ENCODE measurements at places on chromosomes 3 and 15.

DNA sequence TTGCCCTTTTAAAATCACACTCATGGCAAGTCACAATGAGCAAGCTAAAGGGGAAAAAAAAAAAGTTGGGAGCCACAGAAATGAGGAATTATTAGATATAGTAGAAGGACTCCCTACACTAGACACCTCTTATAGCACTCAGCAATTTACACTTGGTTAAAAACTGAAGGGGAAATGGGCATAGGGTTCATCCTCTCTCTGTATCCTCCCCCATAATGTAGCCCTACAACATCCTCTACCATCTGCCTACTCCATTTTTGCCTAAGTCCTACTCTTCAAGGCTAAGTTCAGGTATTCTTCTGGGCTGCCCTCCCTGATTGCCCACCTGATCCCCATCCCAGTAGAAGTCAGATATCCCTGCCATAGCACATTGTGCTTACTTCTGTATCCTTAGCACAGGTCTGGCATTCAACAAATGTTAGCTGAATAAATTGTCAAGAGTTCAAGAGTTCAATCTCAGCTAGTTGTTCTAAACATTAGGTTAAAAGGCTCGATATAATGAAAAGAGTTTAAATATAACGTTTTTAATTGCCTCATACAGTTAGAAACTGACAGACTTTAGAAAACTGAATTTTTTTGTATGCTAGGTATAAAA is 14.5 kb downstream of the SETD2 start:
- no peak for DNase-seq

GRCh38 chr15:91480426-91480825 is 373.1 kb upstream of the SLCO3A1 start:
- no peak for DNase-seq

DNA sequence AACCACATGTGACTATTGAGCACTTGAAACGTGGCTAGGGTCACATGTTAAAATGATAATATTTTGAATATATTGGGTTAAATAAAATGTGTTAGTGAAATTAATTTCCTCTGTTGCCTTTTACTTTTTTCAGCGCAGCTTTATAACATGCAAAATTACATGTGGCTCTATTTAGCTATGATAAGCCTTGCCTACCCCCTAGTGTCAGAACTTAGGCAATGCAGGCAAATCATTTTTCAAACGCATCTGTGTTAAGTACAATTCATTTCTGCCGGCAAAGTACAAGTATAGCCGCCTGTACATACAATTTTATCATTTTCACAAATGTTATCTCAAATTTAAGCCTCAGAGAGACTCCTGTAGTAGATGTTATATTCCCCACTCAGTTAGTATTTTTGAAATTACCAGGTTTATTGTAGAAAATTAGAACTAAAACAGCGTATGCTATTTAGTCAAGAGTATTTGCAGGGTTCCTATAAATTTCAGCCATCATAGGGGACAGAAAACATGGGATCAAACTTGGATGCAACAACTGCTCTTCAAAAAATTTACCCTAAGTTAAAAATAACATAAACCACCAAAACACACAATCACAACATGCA is 56.1 kb downstream of the TAFA4 start:
- DNase-seq, result peak; percentile 78

- DNase-seq, result no peak
Measured at GRCh38 chr3:177890359-177890683, 645.9 kb upstream of the KCNMB2 start.

- DNase-seq, result peak; percentile 77
Measured at GRCh38 chr3:137792626-137793271, 28.6 kb downstream of the SOX14 start.

GRCh38 chr15:70171256-70171886 is 73.7 kb upstream of the TLE3 start:
- DNase-seq, result no peak

DNA sequence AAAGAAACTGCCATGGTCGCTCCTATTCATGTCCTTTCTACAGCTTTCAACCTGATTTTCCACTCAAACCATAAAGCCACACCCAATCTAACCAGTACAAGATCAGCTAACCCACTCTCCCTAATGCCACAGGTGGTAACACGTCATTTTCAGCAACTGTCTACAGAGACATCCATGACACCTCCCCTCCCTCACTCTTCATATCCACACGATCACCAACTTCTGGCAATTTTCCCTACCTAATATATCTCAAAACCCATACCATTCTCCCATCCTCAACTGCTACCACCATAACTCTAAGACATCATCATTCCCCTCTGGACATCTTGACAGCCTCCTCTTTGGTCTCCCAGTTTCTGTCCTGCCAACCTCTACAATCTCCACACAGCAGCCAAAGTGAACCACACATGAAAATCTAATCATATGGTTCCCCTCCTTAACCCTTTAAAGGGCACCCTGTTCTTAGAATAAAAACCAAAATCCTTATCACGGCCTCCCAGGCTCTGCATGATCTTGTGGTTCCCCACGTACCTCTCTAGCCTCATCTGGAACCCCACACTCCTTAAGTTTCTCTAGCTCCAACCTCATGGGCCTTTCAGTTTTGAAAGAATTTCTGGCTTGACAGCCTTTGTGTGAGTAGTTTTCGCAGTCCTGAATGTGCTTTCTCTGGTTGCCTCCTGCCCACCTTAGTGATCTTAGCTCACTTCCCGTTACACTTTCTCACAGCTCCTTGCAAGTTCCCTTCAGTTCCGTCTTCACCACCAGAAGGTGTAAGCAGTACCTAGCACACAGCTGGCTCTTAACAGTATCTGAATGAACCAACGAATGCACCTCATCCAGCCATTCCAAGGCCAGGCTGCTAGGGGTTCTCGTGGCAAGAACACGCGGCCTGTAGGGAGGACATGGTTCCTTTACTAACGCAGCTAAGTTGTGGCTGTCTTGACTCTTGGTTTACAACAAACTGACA is 33.4 kb downstream of the SPINK8 start:
- DNase-seq, result no peak

DNA sequence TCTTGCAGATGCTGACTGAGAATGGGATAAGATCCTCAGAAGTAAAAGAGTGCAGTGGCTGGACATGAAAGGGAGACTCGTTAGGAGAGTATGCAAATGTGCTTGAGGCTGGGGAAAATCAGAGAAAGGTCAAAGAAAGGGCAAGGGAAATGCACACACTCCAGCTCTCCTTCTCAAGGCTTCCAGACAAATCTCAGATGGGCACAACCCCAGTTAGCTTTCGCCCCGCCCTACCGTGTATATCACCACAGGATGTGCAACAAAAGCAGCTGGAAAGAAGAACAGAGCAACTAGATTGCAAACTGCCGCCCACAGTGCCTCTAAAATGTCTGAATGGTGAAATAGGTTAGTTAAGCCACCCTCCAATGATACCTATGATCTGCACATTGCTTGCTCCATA is 63.9 kb downstream of the CERS3 start:
- DNase-seq, result no peak

- DNase-seq, result no peak
Measured at GRCh38 chr3:167967257-167968036, 128.3 kb downstream of the GOLIM4 start.

GRCh38 chr3:101950985-101951733 is 101.8 kb downstream of the NFKBIZ start:
- DNase-seq, result no peak

DNA sequence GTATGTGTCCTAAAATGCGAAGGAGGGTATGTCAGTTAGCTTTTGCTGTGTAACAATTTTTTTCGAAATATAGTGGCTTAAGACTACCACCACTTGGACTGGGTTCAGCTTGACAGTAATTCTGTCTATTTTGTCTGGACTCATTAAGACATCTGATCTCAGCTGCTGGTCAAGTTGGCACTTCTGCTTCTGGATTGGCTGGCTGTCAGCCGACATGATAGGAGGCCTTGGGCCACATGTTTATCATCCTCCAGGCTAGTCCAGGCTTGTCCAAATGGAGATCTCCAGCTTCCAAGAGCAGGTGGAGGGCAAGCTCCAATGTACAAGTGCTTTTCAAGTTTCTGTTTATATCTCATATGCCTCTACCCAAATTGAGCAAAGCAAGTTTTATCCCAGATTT is 95.9 kb downstream of the GALK2 start:
- DNase-seq, result peak; percentile 20

DNA sequence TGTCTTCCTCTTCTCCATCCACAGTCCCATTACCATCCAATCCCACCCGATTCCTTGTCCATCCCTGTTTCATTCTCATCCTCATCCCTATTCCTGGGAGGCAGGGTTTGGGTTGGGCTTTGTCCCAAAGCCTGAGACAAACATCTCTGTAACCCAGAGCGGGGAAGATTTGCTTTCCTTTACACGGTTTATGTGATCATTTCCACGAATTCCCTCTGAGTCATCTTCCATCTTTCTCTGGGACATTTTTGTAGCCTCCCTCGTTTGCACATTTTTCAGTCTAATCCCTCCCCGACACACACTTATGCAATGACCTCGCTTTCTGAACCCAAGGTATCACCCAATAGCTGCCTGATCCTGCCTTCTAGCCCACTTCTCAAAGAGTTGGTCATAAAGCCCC is 22.8 kb downstream of the DUOX2 start:
- DNase-seq, result no peak

GRCh38 chr3:96000966-96001365 is 813.4 kb upstream of the EPHA6 start:
- no peak for DNase-seq

GRCh38 chr15:58432401-58432800 is 610 bp downstream of the LIPC start:
- no peak for DNase-seq

- no peak for DNase-seq
Measured at GRCh38 chr3:23430781-23431398, 227.8 kb downstream of the UBE2E2 start.

DNA sequence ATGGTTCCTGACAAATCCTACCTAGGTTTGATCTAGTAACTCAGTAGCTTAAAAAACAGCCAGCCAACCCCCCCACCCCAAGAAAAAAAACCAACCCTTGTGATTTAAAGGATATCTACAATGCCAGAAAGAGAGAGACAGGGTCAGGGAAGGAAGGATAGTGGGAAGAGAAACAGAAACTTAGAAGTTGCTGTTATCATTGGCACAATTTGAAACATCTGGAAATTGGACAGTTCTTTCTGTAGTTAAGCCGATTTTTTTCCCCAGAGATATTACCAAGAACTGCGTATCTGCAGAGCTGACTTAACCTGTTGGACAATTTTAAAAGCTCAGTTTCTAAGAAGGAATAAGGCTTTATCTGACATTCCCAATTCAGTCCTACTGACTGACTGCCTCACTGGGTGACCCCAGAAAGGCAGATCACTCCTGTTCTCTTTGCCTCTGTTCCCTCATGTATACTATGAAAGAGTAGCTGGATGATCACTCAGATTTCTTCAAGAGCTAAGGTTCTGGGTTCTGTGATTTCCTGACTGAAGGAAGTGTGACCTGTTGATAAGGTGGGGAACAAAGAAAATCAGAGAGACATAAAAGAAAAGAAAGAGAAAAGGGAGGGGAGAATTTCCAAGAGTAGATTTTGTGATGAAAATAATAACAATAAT is 128.3 kb downstream of the MAP2K5 start:
- no peak for DNase-seq

DNA sequence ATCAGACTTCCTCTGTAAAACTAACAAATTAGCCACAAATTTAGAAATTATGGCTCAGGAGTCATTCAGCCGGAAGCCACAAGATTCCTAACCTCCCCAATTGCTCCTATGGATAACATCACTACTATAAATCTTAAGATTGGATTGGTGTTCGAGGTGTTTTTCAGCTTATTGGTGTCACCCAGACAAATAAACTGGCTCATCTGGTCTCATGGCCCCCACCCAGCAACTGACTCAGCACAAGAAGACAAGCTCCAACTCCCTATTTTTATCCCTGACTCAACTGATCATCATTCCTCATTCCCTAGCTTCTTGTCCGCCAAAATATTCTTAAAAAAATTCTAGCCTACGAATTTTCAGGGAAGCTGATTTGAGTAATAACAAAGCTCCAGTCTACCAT is 135.1 kb upstream of the STRIT1 start:
- no peak for DNase-seq

DNA sequence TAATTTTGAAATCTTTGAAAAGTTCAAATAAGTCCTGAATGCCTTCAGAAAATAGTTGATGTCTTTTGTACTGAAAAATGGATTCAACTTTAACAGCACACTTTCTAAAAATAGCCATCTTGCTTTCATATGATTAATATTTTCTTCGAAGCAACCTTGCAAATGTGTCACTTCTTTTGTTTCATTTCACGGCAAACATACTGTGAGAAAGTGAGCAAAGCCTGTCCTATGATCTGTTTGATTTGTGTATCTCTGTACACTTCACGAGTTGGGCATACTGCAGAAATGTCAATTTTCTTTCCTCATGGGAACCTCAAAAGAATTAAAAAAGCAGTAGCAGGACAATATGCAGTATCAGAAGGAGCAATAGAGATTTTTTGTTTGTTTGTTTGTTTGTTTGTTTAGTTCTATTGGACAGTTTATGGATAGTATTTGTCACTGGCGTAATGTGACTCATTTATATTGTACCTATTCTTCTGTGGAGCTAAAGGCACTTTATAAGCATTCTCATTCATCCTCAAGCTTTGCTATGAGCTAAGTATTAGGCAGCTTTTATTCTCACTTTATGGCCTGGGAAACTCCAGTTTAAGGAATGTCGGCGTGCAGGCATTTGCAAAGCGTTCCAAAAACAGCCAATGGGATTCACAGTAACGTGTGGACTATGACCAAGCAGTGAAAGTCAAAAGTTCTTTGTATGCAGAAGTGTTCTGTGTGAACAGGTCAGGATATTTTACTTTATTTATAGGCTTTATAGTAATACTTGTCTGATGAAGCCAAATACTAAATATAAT is 572.0 kb downstream of the NAALADL2 start:
- no peak for DNase-seq

- DNase-seq, result no peak
Measured at GRCh38 chr3:138440121-138440521, 5.7 kb downstream of the ESYT3 start.

- no peak for DNase-seq
Measured at GRCh38 chr3:41037651-41038334, 161.5 kb upstream of the CTNNB1 start.

- peak; percentile 53 for DNase-seq
Measured at GRCh38 chr3:153162513-153163392, 727 bp downstream of the RAP2B start.

DNA sequence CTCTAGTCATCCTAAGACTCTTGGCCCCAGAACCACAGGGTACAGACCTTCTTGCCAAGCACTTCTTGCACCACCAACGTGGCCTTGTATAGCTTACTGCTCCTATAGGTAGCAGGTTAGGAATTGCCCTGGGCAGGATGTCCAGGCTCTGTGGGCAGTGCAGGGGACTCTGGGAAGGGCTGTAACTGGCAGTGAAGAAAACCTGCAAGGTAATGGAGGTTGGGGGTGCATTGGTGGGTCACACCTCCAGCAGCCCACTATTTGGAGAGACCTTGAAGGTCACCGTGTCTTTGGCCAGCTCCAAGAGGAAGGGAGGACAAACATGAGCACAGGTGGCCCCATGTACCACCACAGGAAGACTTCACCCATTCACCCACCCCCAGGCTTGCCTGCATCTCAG is 21.3 kb upstream of the XYLB start:
- no peak for DNase-seq

DNA sequence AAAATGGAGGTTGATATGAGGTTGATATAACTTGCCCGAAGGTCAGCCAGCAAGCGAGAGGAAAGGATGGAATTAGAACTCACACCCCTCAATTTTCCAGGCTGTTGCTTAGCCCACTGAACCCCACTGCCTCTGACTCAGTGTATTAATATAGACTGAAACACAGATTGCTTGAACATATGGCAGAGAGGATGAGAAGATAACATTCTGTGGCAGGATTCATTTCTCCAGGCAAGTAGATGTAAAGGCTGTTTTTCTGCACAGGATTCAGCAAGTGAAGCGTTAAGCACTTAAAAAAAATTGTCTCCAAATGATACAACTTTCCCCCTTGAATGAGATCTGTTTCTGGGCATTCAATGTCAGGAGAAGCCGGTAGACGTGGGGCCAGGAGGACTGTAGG is 335.2 kb downstream of the GAP43 start:
- DNase-seq, result peak; percentile 82

- DNase-seq, result no peak
Measured at GRCh38 chr3:155648013-155648591, 96.8 kb downstream of the PLCH1 start.

All from NCI-H524 (cell line).